ENCODE measurements at places on chromosomes 1 and 21. TPM values are rescaled to one million over a fixed set of nuclear protein-coding genes. Genes with fewer than 3 reads are reported as not detected.

ASPM gene
- 8.9 TPM for total RNA-seq

DNA sequence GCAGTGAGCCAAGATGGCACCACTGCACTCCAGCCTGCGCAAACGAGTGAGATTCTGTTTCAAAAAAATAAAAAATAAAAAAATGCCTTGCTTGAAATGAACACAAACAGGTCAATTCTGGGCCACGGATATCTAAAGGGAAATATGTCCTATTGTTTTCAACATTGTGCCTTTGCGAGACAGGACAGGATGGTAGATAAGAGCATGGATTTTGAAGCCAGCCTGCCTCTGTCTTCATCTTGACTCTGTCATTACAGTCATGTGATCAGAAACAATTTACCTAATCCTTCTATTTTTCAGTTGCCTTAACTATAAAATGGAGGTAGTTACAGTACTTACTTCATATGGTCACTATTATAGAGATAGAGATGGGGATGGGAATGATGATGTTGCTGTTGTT, 56.7 kb upstream of the ZSWIM5 start:
- H3K4me3 ChIP-seq: no peak overlapping the region
- peaks cover 3% of the 10 kb centered on the region for H3K27me3 ChIP-seq
- H3K36me3 ChIP-seq: no peaks in the 10 kb centered on the region
- H3K4me1 ChIP-seq: peaks cover 33% of the 10 kb centered on the region

IFI44 gene
- 19.7 TPM for total RNA-seq

- DNase-seq: no peak
- peaks cover 9% of the 10 kb centered on the region for H3K27me3 ChIP-seq
- no peak overlapping the region for H3K27ac ChIP-seq
- H3K36me3 ChIP-seq: no peaks in the 10 kb centered on the region
- no peak overlapping the region for H3K4me3 ChIP-seq
- no peaks in the 10 kb centered on the region for H3K4me1 ChIP-seq
These were observed 60.2 kb downstream of the GLUL start for GRCh38 chr1:182331387-182331786.

DNA sequence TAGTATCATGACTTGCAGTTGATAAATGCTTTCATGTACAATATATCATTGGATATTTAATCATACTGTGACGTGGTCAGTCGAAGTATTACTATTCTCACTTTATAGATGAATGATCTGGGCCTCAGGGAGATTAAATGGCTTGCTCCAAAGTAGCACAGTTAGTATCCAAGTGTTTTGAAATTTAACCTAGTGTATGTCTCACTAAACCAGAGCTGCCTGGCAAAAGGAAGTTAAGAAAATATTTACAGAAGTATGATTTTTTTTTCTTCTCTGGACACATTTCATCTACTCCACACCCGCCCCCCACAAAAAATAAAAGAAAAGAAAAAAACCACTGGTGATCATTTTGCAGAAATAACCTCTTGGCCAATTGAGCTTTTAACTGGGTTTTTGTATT, 71.9 kb upstream of the CXADR start:
- peaks cover 3% of the 10 kb centered on the region for H3K27me3 ChIP-seq
- H3K27ac ChIP-seq: no peak overlapping the region
- no peak overlapping the region for H3K4me3 ChIP-seq
- no peaks in the 10 kb centered on the region for H3K36me3 ChIP-seq
- no peak for DNase-seq

IARS2 gene
- 65.6 TPM for total RNA-seq

- peaks cover 32% of the 10 kb centered on the region for H3K4me1 ChIP-seq
- peaks cover 27% of the 10 kb centered on the region for H3K36me3 ChIP-seq
- H3K4me3 ChIP-seq: peak overlapping the region; percentile 95
- no peaks in the 10 kb centered on the region for H3K27me3 ChIP-seq
These were observed 1.6 kb upstream of the HAX1 start for GRCh38 chr1:154270833-154271232.

- H3K27me3 ChIP-seq: peaks cover 12% of the 10 kb centered on the region
- peak overlapping the region; percentile 80 for H3K27ac ChIP-seq
- H3K4me1 ChIP-seq: peaks cover 13% of the 10 kb centered on the region
- no peak for DNase-seq
- peak overlapping the region; percentile 92 for H3K4me3 ChIP-seq
These were observed 719 bp upstream of the PARS2 start for GRCh38 chr1:54764922-54765561.

DNA sequence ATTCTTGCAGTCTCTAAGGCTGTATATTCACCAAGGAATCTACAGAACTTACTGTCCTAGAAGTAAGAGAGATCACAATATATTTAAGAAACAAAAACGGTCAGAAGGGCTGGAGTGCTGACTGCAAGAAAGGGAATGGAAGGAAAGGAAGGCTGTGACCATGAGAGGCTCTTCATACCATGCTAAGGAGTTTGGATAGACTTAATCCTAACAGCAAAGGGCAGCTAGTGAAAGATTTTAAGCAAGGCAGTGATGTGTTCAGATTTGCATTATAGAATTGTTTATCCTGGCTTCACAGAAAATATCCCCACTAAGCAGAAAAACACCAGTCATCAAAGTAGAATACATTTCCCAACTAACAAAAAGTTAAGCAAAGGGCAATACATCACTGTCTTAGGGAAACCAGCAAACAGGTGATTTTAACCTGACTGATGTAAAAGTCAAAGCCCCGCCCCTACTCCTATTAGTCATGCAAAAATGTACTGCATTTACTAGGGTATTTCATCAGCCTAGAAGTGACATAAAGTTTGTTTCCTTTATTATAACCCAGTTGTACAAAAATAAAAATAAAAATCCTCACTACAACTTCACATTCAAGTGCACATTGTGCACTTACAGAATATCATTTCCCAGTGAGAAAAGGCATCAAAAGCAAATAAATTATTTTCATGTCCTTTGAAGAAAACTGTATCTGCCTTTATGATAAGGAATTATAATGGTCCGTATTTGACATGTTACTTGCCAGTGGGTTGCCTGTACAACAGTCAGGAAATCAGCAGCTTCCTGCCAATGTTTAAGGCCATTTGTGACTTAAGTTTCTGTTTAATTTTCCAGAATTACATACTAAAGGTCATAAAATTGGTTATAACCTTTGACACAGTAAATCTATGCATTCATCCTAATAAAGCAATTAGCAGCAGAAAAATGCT, 17.2 kb downstream of the JAK1 start:
- DNase-seq: no peak
- H3K4me3 ChIP-seq: no peak overlapping the region
- peaks cover 2% of the 10 kb centered on the region for H3K36me3 ChIP-seq
- H3K27ac ChIP-seq: peak overlapping the region; percentile 39

GRCh38 chr1:200739702-200740570, 1.2 kb downstream of the CAMSAP2 start:
- peaks cover 43% of the 10 kb centered on the region for H3K4me1 ChIP-seq
- H3K36me3 ChIP-seq: peaks cover 4% of the 10 kb centered on the region
- DNase-seq: no peak
- no peaks in the 10 kb centered on the region for H3K27me3 ChIP-seq
- H3K4me3 ChIP-seq: peak overlapping the region; percentile 87
- H3K27ac ChIP-seq: peak overlapping the region; percentile 87

DNA sequence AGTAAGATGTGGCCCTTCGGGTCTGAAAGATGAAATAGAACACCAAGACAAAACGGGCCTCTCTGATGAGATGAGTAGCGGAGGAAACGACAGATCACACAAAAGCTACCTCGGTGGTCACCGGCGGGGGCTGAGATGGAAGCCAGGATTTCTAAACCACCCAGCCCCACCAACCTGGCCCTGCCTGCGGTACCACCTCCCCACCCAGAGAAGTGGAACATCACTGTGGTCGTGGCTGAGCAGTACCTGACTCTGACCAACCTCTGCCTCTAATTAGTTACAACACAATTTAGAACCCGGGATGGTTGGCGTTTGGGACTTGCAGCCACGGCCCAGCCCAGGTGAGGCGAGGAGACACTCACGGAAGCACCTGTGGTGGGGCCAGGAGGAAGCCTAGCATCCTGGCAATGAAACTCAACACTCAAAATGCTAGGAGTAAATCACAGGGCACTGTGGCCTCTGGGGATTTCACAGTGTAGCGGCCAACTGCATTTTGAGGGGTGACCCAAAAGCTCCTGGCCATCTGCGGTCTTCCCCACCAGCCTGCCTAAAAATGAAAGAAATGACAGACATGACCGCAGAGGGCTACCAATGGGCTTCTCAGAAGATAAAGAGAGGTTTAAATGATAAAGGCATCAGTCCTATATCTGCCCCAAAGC, 73.4 kb downstream of the ITPKB start:
- no peaks in the 10 kb centered on the region for H3K27me3 ChIP-seq
- peaks cover 51% of the 10 kb centered on the region for H3K4me1 ChIP-seq
- no peaks in the 10 kb centered on the region for H3K36me3 ChIP-seq
- no peak for DNase-seq
- H3K27ac ChIP-seq: peak overlapping the region; percentile 95

RPTN gene
- total RNA-seq: not detected

WNT4 gene
- total RNA-seq: 0.19 TPM

- no peak overlapping the region for H3K4me3 ChIP-seq
- no peaks in the 10 kb centered on the region for H3K27me3 ChIP-seq
- no peak for DNase-seq
- H3K36me3 ChIP-seq: no peaks in the 10 kb centered on the region
- no peak overlapping the region for H3K27ac ChIP-seq
These were observed 2.0 kb upstream of the PERM1 start for GRCh38 chr1:983798-984475.

DNA sequence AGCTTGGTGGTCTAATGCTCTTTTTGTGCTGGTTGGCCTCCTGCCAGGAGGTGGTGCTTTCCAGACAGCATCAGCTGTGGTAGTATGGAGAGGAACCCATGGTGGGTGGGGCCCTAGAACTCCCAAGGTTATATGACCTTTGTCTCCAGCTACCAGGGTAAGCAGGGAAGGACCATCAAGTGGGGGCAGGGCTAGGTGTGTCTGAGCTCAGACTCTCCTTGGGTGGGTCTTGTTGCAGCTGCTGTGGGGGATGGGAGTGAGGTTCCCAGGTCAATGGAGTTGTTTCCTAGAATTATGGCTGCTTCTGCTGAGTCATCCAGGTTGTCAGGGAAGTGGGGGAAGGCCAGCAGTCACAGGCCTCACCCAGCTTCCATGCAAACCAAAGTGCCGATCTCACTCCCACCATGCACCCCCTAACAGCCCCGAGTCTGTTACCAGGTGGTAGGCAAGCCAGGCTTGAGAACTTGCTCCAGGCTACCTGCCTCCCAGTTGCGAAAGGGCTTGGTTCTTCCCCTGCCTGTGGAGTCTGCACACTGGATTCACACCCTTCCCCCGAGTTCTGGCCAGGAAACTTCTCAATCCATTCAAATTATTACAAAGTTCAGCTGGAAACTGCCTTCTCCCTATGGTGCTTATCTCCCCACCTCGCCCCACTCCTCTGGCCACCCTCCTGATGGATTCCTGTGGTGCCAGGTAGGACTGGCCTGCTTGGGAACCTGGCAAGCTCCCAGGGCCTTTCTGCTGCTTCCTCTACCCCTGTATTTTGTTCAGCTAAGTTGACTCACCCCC, 37.8 kb downstream of the DRAM2 start:
- no peak overlapping the region for H3K4me3 ChIP-seq
- H3K4me1 ChIP-seq: no peaks in the 10 kb centered on the region
- peaks cover 3% of the 10 kb centered on the region for H3K36me3 ChIP-seq
- H3K27ac ChIP-seq: no peak overlapping the region
- no peak for DNase-seq

DNA sequence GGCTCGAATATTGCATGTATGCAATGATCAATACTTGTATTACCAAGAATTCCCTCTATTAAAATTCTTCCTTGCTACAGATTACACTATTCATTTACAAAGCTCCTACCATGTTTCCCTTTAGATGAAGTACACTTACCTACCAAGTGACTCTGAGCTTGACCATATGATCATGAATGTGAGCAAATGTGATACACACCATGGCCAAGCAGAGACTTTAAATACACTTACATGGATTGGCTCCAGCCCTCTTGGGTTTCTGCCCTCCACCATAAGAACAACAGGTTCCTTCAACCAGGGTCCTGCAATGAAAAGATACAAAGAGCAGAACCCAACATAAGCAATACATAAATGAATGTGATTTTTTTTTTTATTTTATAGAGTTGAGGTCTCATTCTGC, 30.0 kb downstream of the LRRC52 start:
- no peaks in the 10 kb centered on the region for H3K4me1 ChIP-seq
- DNase-seq: no peak
- H3K27ac ChIP-seq: no peak overlapping the region
- H3K36me3 ChIP-seq: no peaks in the 10 kb centered on the region
- no peak overlapping the region for H3K4me3 ChIP-seq
- peaks cover 38% of the 10 kb centered on the region for H3K27me3 ChIP-seq
